ENCODE measurements at places on chromosomes 7 and 10.

GRCh38 chr7:37081436-37081835 lies 357.1 kb upstream of the AOAH start:
- no peak for DNase-seq

DNA sequence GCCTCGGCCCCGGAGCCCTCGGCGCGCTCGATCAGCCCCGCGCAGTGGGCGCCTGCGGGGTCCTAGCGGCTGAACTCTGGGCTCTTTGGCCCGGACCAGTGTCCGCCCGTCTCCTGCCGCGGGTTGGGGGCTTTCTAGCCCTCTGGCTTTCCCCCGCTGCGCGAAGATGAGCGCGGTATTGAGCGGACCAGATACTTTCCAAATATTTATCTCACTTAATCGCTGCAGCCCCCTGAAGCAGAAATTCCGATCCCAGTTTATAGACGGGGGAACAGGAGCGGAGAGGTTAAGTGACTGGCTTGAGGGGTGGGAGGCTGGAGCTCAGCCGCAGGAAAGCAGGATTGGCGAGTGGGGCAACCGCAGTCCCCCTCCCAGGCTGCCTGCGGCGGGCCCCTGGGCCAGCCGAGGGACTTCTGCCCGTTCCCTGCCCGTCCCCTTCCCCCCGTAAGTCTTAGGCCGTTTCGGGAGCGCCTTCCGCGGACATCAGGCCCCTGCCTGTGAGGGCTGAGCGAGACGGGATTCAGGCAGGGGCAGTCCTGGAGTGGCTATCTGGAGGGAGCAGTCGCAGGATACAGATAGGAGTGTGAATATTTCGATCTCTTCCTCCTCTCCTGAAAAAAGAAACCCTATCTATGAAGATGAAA lies 565 bp downstream of the STRIP2 start:
- DNase-seq: no peak

DNA sequence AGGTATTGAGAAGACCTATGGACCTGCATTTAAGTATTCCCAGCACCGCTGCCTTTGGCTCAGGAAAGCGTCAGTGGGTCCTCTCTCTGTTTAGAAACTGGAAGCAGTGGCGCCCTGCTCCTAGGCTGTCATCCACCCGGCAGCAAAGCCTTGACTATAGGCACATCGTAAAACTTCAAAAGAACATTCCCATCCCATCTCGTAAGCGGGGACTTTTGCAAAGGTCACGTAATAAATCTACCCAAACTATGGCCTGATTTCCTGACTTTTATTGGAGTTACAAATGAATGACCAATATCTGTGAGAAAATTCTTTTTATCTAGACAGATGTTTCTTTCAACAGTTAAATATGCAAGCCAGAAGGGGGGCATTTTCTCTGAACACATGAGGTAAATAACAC lies 115.8 kb upstream of the TCERG1L start:
- no peak for DNase-seq

DNA sequence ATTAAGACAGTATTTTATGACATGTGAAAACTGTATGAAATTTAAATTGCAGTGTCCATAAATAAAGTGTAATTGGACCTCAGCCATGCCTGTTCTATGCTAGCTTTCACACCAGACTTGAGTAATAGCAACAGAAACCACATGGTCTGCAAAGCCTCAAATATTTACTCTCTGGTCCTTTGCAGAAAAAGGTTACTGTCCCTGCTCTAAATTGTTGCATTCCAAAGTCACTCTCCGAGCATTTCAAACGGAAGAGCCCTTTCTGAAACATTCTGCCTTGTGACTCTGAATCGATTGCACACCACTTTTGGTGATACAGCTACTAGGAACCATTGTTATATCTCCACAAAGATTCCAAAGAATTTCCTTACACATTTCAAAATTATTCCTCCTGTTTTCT lies 81.0 kb upstream of the STK17A start:
- no peak for DNase-seq

DNA sequence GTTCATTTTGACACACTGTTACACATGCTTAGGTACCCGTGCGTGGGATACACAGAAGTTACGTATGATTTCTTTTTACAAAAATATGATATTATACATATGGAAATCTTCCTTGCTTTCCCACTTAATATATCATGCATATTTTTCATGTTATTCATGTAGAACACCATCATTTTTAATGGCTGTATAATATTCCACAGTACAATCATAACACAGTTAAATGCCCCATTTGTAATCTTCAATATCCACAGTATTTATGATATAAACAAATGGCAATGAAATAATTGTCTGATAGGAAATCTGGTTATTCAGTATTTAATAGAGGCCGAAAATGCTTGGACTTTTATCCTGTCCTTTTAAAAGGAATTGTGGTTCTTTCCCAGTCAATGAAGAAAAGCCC lies 23.2 kb downstream of the VIPR2 start:
- no peak for DNase-seq

DNA sequence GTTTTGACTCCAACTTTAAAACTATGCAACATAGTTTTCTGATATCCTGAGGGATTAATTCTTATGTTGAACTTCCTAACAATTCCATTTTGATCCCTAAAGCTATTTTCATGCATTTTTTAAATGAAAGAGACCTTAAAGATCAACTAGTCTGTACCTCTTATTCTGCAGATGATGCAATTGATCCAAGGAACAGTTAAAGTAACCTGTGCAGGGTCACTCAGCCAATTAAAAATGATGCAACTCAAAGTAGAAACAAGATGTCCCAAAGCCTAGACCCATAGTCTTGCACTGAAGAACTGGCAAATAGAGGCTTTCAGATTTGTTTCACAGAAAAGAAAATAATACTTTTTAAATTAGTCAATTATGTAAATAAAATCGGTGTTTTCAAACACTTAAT lies 86.3 kb downstream of the IMMP2L start:
- no peak for DNase-seq
